ENCODE measurements at places on chromosomes 6 and 20. TPM values are rescaled to one million over a fixed set of nuclear protein-coding genes. Genes with fewer than 3 reads are reported as not detected.
A peak's percentile ranks its signal among the peaks of the same experiment; 100 is the strongest.

DNA sequence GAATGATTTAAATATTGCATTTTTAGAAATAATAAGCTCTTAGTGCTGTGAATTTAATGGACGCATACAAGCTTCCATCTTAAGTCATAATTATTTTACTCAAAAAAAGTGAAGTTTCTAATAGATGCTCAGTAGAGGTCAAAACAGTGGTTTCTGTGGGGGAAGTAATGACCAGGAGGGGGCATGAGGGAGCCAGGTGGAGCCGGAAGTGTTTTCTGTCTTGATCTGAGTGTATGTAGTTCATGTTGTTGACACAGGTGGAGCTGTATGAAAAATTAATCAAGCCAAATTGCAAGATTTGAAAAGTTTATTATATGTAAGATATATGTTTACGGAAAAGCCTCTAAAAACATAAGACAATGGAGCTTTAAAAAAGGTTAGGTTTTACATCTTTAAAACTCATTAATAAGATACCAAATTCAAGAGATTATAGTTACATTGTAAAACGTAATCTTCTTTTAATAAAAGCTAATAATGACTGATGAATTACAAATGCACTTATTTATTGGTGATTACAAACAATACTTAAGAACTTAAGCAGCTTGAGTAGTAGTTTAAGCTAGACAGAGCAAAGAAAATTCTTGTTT lies 68.0 kb downstream of the PLAGL1 start:
- H3K27ac ChIP-seq: no peak overlapping the region
- H3K27me3 ChIP-seq: no peaks in the 10 kb centered on the region
- DNase-seq: peak; percentile 23
- no peak overlapping the region for H3K4me3 ChIP-seq
- H3K4me1 ChIP-seq: peaks cover 8% of the 10 kb centered on the region

DNA sequence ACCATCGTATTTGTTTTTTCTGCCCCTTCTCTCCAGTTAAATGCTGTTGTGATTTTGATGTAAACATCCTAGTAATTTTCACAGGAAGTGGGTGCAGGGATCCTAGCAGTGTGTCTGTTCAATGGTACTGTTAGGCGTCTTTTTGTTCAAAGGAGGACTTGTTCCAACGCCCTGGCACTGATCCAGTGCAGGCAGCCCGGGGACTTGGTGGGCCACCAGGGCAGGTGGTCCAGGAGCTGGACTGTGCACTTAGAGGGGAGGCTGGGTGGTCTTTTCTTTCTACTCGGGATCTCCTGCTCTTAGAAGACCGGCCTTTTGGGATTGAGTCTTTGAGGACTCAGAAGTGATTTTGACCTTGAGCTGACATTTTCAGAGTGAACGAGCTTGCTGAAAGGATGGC lies 41.1 kb upstream of the NKX2-2 start:
- H3K27ac ChIP-seq: no peak overlapping the region
- DNase-seq: no peak
- H3K27me3 ChIP-seq: no peaks in the 10 kb centered on the region

DNA sequence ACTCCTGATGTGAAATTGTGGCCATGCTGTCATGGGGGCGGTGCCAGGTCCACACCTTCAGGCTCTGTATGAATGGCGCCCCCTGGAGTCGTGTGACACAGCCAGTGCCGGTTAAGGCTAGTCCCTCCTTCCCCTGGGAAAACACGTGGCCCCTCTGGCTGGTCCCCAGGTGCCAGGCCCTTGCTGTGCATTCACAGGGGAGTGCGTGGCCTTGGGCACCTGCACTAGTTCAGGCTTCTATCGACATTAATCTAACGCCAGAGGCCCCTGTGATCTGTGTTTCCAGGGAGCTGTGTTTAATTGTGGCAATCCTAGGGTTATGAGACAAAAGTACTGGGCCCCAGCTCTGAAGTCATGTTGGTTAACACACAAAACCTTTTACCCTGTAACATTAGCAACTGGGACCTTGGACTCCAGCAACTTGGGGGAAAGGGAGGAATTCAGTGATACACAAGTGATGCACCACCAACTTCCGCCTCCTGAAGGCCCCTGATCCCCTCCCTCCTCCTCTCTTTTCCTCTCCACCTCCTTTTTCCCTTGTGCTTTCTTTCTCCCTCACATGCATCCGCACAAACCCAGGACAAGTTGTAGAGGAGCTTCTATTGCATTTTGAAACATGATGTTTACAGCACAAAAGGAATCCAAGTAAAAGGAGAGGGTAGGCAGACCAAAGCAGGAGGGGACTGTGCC lies 74.0 kb downstream of the SSR1 start:
- H3K4me1 ChIP-seq: peaks cover 4% of the 10 kb centered on the region
- no peak overlapping the region for H3K27ac ChIP-seq
- no peaks in the 10 kb centered on the region for H3K27me3 ChIP-seq
- H3K4me3 ChIP-seq: no peak overlapping the region

GRCh38 chr6:136251394-136251793 lies 1.3 kb upstream of the MTFR2 start:
- H3K4me3 ChIP-seq: no peak overlapping the region
- no peak for DNase-seq
- H3K27me3 ChIP-seq: no peaks in the 10 kb centered on the region

- H3K4me1 ChIP-seq: no peaks in the 10 kb centered on the region
- peaks cover 2% of the 10 kb centered on the region for H3K27me3 ChIP-seq
These were observed 190.8 kb downstream of the EPM2A start for GRCh38 chr6:145544514-145544913.

GRCh38 chr20:58986968-58987517 lies 6.0 kb downstream of the NELFCD start:
- peaks cover 8% of the 10 kb centered on the region for H3K36me3 ChIP-seq
- no peaks in the 10 kb centered on the region for H3K27me3 ChIP-seq
- H3K4me3 ChIP-seq: no peak overlapping the region
- DNase-seq: no peak

GRCh38 chr6:6616656-6617055 lies 28.1 kb downstream of the LY86 start:
- H3K27ac ChIP-seq: no peak overlapping the region
- H3K4me3 ChIP-seq: no peak overlapping the region
- H3K27me3 ChIP-seq: no peaks in the 10 kb centered on the region
- H3K4me1 ChIP-seq: peaks cover 51% of the 10 kb centered on the region
- no peaks in the 10 kb centered on the region for H3K36me3 ChIP-seq
- no peak for DNase-seq

GRCh38 chr20:22404419-22405170 lies 179.8 kb downstream of the FOXA2 start:
- no peak overlapping the region for H3K27ac ChIP-seq
- H3K36me3 ChIP-seq: no peaks in the 10 kb centered on the region
- peaks cover 8% of the 10 kb centered on the region for H3K27me3 ChIP-seq
- no peak overlapping the region for H3K4me3 ChIP-seq
- no peaks in the 10 kb centered on the region for H3K4me1 ChIP-seq

- H3K4me1 ChIP-seq: peaks cover 23% of the 10 kb centered on the region
- no peak for DNase-seq
- no peaks in the 10 kb centered on the region for H3K27me3 ChIP-seq
- no peak overlapping the region for H3K4me3 ChIP-seq
- H3K36me3 ChIP-seq: peaks cover 13% of the 10 kb centered on the region
- H3K27ac ChIP-seq: no peak overlapping the region
These were observed 2.0 kb downstream of the FRS3 start for GRCh38 chr6:41777551-41778285.

GRCh38 chr20:37907677-37908401 lies 4.9 kb downstream of the VSTM2L start:
- H3K4me1 ChIP-seq: no peaks in the 10 kb centered on the region
- no peak overlapping the region for H3K4me3 ChIP-seq
- no peaks in the 10 kb centered on the region for H3K36me3 ChIP-seq
- DNase-seq: no peak

GRCh38 chr6:165844801-165845364 lies 181.8 kb upstream of the PDE10A start:
- no peaks in the 10 kb centered on the region for H3K36me3 ChIP-seq
- H3K4me3 ChIP-seq: no peak overlapping the region
- no peak overlapping the region for H3K27ac ChIP-seq

DNA sequence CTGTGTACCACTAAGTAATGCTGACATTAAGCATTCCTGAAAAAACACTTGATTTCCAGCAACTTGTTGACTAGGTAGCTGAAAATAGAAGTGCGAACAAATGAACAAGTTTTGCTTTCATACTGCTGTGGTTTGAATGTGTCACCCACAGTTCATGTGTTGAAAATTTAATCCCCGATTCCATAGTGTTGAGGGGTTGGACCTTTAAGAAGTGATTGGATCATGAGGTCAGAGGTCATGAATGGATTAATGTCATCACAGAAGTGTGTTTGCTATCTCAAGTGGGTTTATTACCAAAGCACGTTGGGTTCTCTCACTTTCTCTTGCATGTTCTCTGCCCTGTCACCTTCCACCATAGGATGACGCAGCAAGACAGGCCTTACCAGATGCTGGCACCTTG lies 568.5 kb downstream of the UTRN start:
- H3K27ac ChIP-seq: no peak overlapping the region
- no peak overlapping the region for H3K4me3 ChIP-seq
- DNase-seq: no peak
- no peaks in the 10 kb centered on the region for H3K4me1 ChIP-seq

- peaks cover 67% of the 10 kb centered on the region for H3K36me3 ChIP-seq
- H3K27me3 ChIP-seq: no peaks in the 10 kb centered on the region
- no peak for DNase-seq
These were observed 87.1 kb downstream of the PREX1 start for GRCh38 chr20:48740712-48741111.

- H3K4me1 ChIP-seq: no peaks in the 10 kb centered on the region
These were observed 990 bp downstream of the BPI start for GRCh38 chr20:38304845-38305447.

GRCh38 chr6:43203029-43203717 lies 21.2 kb downstream of the CUL9 start:
- no peak for DNase-seq
- no peak overlapping the region for H3K4me3 ChIP-seq
- H3K27me3 ChIP-seq: no peaks in the 10 kb centered on the region
- no peak overlapping the region for H3K27ac ChIP-seq
- H3K4me1 ChIP-seq: no peaks in the 10 kb centered on the region

DNA sequence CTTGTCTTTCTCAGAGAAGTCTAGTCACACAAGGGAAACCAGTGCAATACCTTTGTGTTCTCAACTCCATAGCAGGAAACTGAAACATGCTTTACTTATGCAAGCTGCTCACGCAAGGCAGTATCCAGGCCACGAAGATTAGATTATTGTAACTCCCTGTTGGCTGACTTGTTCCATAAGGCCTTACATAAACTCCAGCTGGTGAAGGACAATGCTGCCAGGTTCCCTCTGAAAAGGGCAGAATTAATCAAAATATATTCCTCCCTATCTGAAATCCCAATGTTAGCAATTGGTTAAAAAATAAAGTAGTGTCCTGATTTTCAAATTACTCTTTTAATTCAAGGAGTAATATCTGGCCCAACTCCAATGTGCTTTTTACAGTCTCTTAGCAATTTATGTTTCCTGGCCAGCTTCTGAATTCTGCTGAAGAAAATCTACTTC lies 966.6 kb downstream of the HACE1 start:
- H3K27me3 ChIP-seq: no peaks in the 10 kb centered on the region
- no peaks in the 10 kb centered on the region for H3K36me3 ChIP-seq
- no peaks in the 10 kb centered on the region for H3K4me1 ChIP-seq
- no peak for DNase-seq

- no peaks in the 10 kb centered on the region for H3K27me3 ChIP-seq
- H3K4me1 ChIP-seq: no peaks in the 10 kb centered on the region
- no peak for DNase-seq
- H3K27ac ChIP-seq: no peak overlapping the region
- no peak overlapping the region for H3K4me3 ChIP-seq
- no peaks in the 10 kb centered on the region for H3K36me3 ChIP-seq
These were observed 52.4 kb upstream of the SPDEF start for GRCh38 chr6:34608321-34609091.

- no peaks in the 10 kb centered on the region for H3K36me3 ChIP-seq
- H3K27me3 ChIP-seq: peaks cover 3% of the 10 kb centered on the region
- DNase-seq: no peak
- no peak overlapping the region for H3K4me3 ChIP-seq
These were observed 38.8 kb upstream of the ZFP64 start for GRCh38 chr20:52230409-52230808.

- H3K4me1 ChIP-seq: peaks cover 2% of the 10 kb centered on the region
- no peak overlapping the region for H3K4me3 ChIP-seq
- H3K36me3 ChIP-seq: no peaks in the 10 kb centered on the region
These were observed 31.1 kb upstream of the ENPP4 start for GRCh38 chr6:46098678-46099077.

GRCh38 chr6:142413111-142413510 lies 111.3 kb downstream of the ADGRG6 start:
- no peak for DNase-seq
- no peaks in the 10 kb centered on the region for H3K27me3 ChIP-seq
- no peak overlapping the region for H3K4me3 ChIP-seq

DNA sequence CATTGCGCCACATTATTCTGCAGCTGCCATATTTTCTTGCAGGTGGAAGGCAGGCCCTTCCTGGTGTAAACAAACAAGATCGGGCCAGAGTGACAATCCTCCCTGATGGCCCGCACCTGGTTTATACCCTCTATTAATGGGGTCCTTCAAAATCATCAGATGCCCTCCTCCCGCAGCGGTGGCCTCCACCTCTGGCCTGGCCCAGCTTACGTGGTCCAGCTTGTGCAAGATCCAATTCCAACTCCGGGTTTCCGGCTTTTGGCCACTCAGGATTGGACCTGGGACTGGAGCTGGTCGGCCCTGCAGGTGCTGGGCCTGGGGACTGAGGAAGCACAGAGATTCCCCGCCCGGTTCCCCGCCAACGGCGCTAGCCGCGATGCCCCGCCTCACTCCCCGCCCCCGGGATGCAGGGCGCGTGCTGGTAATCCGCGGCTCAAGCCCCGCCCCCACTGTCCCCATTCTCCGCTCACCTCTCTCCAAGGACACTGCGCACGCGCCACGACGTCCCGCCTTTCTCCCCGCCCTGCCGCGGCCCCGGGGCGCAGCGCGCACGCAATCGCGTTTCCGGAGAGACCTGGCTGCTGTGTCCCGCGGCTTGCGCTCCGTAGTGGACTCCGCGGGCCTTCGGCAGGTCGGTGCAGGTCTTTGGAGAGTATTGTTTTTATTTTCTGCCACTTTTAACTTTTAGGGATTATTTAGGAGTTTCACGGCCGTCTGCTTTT lies at the start of gene TMEM14B:
TMEM14B (plus strand) TSS at position 555 of the 722 bp plus-strand sequence. CDS start 1,441 bp downstream, outside the sequence.
- DNase-seq: peak; percentile 100

MYCT1 gene
- 0.42 TPM for total RNA-seq

MYH7B gene
- 0.67 TPM for total RNA-seq

HLA-DPA1 gene
- 68.4 TPM for total RNA-seq

SLC26A8 gene
- not detected for total RNA-seq

CEP85L gene
- 50.8 TPM for total RNA-seq

TRIM10 gene
- total RNA-seq: not detected

GFOD1 gene
- 1.9 TPM for total RNA-seq

MTCH1 gene
- total RNA-seq: 146 TPM

MOG gene
- not detected for total RNA-seq

OPRM1 gene
- total RNA-seq: not detected

TRAPPC3L gene
- total RNA-seq: not detected

ZNF391 gene
- 2.9 TPM for total RNA-seq

TMEM74B gene
- not detected for total RNA-seq

FGD2 gene
- 7.4 TPM for total RNA-seq

FNDC1 gene
- total RNA-seq: not detected

VSX1 gene
- total RNA-seq: not detected

Measured in T-cell (primary cell).